SJSA1 (cell line): ENCODE measurements at places on chromosomes 11 and 22. TPM values are rescaled to one million over a fixed set of nuclear protein-coding genes. Genes with fewer than 3 reads are reported as not detected.

ABCG4 gene
- total RNA-seq: 0.05 TPM in 1 of 2 replicates, not detected in the other

RAG1 gene
- total RNA-seq: 0.22 and 0.45 TPM in 2 replicates

TUBGCP6 gene
- 17.4 and 25.0 TPM in 2 replicates for total RNA-seq

OR52I2 gene
- total RNA-seq: not detected in 2 replicates

CASP5 gene
- not detected in 2 replicates for total RNA-seq

PATE2 gene
- 0.50 TPM in 1 of 2 replicates, not detected in the other for total RNA-seq

PIH1D2 gene
- 0.19 and 2.6 TPM in 2 replicates for total RNA-seq

IMMP1L gene
- 6.5 and 50.9 TPM in 2 replicates for total RNA-seq

HPS5 gene
- total RNA-seq: 58.2 and 67.5 TPM in 2 replicates

KCNA4 gene
- not detected in 2 replicates for total RNA-seq

DNA sequence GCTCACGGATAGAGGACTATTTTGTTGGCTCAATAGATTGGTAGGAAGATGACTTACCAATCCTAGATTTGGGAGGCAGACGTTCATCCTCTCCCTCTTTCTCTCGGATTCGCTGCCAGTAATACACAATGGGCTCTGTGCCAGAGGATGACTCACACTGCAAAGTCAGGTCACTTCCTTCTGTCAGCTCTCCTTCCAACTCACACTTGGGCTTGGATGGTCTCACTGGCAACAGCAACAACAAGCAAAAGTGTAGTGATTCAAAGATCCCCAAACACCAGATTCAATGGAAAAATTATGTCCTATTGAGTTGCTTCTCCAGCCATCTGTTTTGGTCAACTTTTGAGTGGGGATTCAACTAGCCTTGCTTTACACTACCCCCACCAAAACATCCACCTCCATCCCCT is 21.7 kb upstream of the HSPA8 start:
- H3K27ac ChIP-seq: 0 out of 2 replicates have a peak overlapping the region, but pooled peaks have one; percentile 37
- H3K36me3 ChIP-seq: peaks cover 12% of the 10 kb centered on the region
- H3K4me1 ChIP-seq: peaks cover 7% of the 10 kb centered on the region
- DNase-seq: peak; percentile 55
- no peaks in the 10 kb centered on the region for H3K27me3 ChIP-seq
- no peak overlapping the region for H3K4me3 ChIP-seq

GRCh38 chr22:37301144-37301830 is 19.0 kb downstream of the CYTH4 start:
- H3K27me3 ChIP-seq: no peaks in the 10 kb centered on the region
- DNase-seq: no peak
- no peak overlapping the region for H3K27ac ChIP-seq
- no peak overlapping the region for H3K4me3 ChIP-seq
- peaks cover 20% of the 10 kb centered on the region for H3K4me1 ChIP-seq

DNA sequence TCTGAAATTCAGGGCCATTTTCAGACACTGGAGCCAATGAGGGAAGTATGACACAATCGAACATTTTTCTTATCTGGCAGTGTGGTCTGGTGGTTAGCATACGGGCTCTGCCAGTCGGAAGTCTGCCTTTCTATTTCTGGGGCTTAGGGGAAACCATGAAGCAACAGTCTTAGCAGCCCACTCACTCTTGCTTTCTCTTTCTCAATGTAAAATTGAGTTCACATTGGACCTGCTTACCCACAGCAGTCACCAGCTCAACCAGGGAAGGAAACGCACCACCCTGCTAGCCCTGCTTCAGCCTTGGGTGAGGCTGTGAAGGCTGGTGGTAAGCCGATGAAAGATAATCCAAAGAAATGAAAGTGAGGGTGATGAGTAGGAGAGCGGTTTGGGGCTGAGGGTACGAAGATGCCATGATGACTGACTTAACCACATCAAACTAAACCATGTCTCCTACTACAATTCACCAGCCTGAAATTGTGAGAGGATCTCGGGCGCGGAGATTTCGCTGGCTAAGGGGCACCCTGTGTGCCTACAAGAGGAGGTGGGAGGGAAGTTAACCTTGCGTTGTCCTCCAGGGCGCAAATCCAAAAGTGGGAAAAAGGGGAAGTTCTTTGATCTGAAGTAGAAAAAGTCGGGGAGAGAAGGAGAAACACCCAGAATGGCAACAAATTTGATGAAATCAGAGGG is 2.0 kb upstream of the LMO2 start:
- H3K27ac ChIP-seq: no peak overlapping the region
- peaks cover 23% of the 10 kb centered on the region for H3K27me3 ChIP-seq
- no peak for DNase-seq
- H3K36me3 ChIP-seq: no peaks in the 10 kb centered on the region

DNA sequence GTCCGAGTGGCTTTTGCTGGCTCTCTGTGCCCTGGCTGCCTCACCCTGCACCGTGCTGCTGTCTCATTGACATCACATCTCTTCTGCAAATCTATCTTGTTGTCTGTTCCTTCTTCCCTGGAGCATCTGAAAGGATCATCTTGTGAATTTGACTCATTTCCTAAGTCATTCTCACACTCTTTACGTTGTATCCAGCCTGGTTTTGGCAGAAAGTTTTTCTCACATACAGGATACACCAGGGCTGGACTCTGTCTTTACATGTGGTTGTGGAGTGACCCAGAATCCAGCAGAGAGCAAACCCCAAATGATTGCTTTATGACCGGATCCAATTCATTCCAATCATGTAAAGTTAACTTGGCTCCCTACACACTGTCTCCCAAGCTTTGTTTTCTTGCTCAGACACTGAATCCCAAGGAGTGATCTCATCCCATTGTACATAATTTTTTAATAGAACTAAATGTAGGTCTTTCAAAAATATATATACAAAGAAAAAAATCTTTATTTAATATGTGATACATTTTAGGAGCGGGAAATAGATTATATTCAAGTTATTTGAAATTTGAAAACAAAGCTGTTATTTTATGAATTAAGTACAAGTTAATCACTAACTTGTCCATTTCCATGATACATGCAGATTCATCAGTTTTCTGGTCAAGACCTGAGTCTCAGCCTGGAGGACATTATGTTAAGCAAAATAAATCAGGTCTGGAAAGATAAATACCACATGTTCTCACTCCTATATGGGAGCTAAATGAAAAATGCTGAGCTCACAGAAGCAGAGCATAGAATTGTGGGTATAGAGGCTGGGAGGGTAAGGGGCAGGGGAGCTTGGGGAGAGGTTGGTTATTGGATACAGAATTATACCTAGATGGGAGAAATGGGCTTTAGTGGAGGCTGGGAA is 2.9 kb upstream of the RFPL1 start:
- H3K36me3 ChIP-seq: no peaks in the 10 kb centered on the region
- H3K4me1 ChIP-seq: no peaks in the 10 kb centered on the region
- H3K27me3 ChIP-seq: peaks cover 23% of the 10 kb centered on the region
- H3K27ac ChIP-seq: no peak overlapping the region
- no peak overlapping the region for H3K4me3 ChIP-seq
- no peak for DNase-seq

GRCh38 chr11:28963187-28963586 is 855.0 kb downstream of the METTL15 start:
- peaks cover 24% of the 10 kb centered on the region for H3K4me1 ChIP-seq
- H3K27ac ChIP-seq: no peak overlapping the region
- H3K27me3 ChIP-seq: no peaks in the 10 kb centered on the region
- H3K36me3 ChIP-seq: no peaks in the 10 kb centered on the region
- H3K4me3 ChIP-seq: no peak overlapping the region

DNA sequence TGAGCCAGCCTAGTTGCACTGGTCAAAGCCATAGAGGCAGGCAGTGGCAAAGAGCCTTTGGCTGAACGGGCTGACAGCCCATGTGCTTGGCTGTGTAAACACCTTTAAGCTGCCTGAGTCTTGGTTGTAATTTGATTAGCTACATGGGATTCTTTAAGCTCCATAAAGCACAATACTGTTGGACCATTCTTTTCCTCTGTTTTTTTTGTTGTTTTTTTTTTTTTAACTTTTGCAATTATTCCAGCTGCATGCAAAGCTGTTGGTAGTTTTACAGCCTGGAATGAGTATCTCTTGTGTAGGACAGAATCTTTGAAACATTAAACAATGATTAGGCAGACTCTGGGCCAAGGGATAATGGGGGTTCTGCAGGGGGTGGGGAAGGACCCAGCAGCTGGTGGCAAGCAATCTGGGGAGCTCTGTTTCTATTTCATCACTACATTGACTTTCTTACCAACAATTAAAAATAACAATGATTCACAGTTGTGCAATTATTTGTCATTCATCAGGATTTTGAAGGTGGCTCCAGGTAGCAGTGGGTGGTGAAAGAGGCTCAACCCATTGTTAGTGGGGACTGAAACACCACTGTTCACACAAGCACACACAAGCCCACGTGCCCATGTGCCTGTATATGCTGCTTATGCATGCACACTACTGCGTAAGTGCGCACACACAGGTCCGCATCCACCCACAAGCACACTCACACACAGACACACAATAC is 69.5 kb upstream of the CSNK2A3 start:
- no peak overlapping the region for H3K4me3 ChIP-seq
- H3K27me3 ChIP-seq: no peaks in the 10 kb centered on the region
- H3K27ac ChIP-seq: no peak overlapping the region
- peaks cover 18% of the 10 kb centered on the region for H3K4me1 ChIP-seq

DNA sequence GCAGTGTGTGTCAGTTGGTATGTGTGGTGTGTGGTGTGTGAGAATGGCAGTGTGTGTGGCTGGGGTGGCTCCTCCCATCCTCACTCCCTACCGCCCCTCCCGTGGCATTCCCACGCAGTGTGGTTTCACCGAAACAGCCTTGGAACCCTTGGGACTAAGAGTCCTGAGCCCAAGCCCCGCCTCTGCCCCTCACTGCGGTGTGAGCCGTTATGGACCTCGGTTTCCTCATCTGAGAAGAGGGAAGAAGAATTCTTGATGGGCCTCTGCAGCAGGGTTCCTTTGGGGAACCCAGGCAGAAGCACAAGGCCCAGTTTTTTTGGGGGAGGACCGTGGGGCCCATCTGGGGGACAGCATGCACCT is 7.2 kb downstream of the UPK3A start:
- H3K4me1 ChIP-seq: no peaks in the 10 kb centered on the region; the same call in 1 of the 2 replicates
- H3K4me3 ChIP-seq: no peak overlapping the region
- no peak for DNase-seq
- H3K27ac ChIP-seq: no peak overlapping the region
- H3K27me3 ChIP-seq: no peaks in the 10 kb centered on the region

DNA sequence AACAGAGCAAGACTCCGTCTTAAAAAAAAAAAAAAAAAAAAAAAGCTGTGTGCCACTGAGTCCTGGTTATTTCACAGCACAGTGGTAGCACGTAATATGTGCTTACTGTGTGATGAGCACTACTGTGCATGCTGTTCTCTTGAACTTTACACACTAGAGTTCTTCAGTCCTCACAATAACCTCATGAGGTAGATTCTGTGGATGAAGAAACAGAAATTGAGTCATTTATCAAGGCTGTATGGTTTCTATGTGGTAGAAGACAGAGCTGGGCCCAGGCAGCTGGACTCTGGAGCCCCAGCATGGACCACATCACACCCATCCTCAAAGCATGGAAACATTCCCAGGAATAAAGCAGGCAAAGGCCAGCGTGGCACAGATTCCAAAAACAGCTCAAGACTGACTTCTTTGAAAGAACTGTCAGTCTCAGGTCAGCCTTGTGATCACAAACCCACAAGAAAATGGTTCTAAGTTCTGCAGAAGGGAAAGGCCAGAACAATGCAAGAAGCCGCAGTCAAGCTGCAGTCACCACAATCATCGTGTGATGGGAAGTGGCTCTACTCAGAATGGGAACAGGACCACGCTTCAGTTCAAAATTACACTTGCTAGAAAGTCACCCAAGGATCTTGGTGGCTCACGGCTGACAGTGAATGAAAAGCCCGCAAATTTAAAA is 49.5 kb downstream of the MICAL3 start:
- no peaks in the 10 kb centered on the region for H3K27me3 ChIP-seq
- no peak for DNase-seq
- H3K4me1 ChIP-seq: peaks cover 34% of the 10 kb centered on the region
- peaks cover 11% of the 10 kb centered on the region; the same call in 1 of the 2 replicates for H3K36me3 ChIP-seq
- no peak overlapping the region for H3K27ac ChIP-seq

GRCh38 chr11:104003491-104003890 is 32.9 kb upstream of the DDI1 start:
- H3K27me3 ChIP-seq: no peaks in the 10 kb centered on the region
- H3K27ac ChIP-seq: no peak overlapping the region
- DNase-seq: no peak
- H3K36me3 ChIP-seq: no peaks in the 10 kb centered on the region

DNA sequence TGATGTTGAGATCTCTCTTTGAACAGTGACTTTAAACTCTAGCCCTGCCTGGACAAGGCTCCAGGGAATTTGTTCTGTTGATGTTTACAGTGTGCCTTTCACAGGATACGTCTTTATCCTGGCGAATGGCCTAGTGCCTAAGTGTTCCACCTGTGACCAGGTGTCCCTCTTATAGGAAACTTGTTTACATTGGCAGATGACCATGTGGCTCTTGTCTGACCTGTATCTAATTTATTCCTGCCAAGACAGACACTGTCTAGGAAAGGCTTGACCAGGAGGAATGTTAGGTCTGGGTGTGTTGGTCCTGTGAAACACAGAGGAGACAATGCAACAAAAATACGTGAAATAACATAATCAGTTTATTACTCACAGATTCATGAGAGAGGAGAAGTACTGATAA is 875.6 kb downstream of the METTL15 start:
- H3K36me3 ChIP-seq: no peaks in the 10 kb centered on the region
- no peak overlapping the region for H3K4me3 ChIP-seq
- DNase-seq: no peak
- no peaks in the 10 kb centered on the region for H3K27me3 ChIP-seq

- H3K27ac ChIP-seq: no peak overlapping the region
- H3K36me3 ChIP-seq: no peaks in the 10 kb centered on the region
- no peaks in the 10 kb centered on the region for H3K27me3 ChIP-seq
- peaks cover 27% of the 10 kb centered on the region for H3K4me1 ChIP-seq
- DNase-seq: no peak
These were observed 33.8 kb upstream of the LRRC32 start for GRCh38 chr11:76704171-76704948.

DNA sequence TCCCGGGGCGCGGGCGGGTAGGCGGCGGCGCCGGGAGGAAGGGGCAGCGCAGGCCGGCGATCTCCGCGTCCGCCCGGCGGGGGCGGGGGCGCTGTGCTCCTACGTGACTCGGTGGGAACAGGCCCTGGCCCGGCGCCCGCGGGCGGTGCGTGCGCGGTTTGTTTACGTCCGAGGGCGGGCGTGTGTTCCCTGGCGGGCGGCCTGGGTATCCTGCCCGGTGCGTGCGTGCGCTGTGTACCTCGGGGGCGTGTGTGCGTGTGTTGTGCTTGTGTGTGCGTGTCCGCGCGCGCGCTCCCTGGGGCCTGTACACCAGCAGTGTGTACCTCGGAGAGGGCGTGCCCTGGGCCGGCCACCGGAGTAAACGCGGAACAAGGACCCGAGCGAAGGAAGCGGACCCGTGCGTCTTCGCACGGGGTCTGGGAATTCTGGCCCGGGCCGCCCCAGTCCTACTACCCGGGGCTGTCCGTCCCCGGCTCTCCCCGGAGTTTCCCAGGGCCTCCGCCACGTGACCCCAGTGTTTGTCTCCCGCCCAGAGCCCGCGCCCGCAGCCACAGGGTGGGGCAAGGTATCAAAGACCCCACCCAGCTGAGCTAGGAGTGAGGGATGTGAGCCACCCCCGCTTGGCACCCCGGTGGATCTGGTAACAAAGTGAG is 769 bp downstream of the MAFF start:
- H3K4me3 ChIP-seq: peak overlapping the region; percentile 89
- peak overlapping the region; percentile 99 for H3K27ac ChIP-seq
- H3K36me3 ChIP-seq: peaks cover 33% of the 10 kb centered on the region
- no peaks in the 10 kb centered on the region for H3K27me3 ChIP-seq
- DNase-seq: peak; percentile 84

GRCh38 chr11:131664816-131665215 is 294.4 kb downstream of the NTM start:
- H3K27me3 ChIP-seq: no peaks in the 10 kb centered on the region
- H3K36me3 ChIP-seq: no peaks in the 10 kb centered on the region
- no peak for DNase-seq
- no peak overlapping the region for H3K27ac ChIP-seq
- no peaks in the 10 kb centered on the region for H3K4me1 ChIP-seq
- H3K4me3 ChIP-seq: no peak overlapping the region
